MG63 (cell line): ENCODE measurements at places on chromosomes 7 and 10. TPM values are rescaled to one million over a fixed set of nuclear protein-coding genes. Genes with fewer than 3 reads are reported as not detected.
A peak's percentile ranks its signal among the peaks of the same experiment; 100 is the strongest.

GRCh38 chr7:111752022-111752582, 189.8 kb upstream of the IMMP2L start:
- peak; percentile 29 for DNase-seq

DENND2A gene
- total RNA-seq, result 25.4 and 32.4 TPM in 2 replicates

PITX3 gene
- total RNA-seq, result not detected in 2 replicates

GRCh38 chr7:23893176-23893941, 183.3 kb downstream of the STK31 start:
- DNase-seq, result no peak
